ENCODE measurements at places on chromosomes 3 and 15. TPM values are rescaled to one million over a fixed set of nuclear protein-coding genes. Genes with fewer than 3 reads are reported as not detected.

CP gene
- not detected for total RNA-seq

DNA sequence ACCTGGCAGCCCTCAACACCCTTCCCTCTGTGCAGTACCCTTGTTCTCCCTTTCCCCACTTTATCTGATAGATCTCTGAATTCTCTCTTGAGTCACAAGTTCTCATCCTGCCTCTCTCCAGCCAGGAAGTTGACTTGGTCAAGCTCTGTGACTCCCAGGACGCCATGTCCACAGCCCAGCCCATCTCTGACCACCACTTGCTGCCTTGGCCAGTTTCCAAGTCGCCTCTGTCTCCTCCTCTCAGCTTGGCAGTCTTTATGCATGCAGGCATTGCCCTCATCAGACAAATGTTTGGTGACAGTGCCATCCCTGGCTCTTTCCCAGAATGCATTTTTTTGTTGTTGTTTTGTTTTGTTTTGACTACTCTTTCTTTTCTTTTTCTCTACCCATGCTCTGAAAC is 25.7 kb downstream of the ZNF35 start:
- no peak for DNase-seq

DNA sequence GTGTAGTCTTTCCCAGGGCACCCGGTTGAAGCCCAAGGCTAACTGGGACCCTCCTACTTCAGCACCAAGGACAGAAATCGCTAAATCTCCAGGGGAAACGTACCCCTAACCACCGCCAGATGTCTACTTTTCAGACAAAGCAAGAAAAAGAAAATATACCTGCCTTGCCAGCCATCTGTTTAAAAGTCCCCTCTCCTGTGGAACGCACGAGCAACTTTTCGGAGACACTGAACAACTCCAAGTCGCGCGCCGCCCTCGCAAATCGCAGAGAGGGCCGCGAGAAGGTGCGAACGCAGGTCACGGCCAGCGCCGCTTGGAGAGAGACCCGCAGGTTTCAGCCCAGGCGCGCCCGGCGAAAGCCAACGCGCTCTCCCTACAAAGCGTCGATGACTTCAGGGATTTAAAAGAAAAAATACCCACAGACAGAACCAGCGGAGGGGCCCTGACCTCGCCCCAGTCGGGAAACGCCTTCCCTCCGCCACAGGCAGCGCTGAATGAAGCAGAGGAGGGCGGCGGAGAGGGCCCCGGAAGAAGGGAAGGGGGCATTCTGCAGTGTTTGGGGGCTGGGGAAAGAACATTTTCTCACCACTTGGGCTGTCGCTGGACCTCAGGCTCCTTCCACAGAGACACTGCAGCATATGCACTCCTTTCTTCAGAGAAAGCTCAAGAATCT is 213.1 kb downstream of the FGF12 start:
- DNase-seq: no peak

DNA sequence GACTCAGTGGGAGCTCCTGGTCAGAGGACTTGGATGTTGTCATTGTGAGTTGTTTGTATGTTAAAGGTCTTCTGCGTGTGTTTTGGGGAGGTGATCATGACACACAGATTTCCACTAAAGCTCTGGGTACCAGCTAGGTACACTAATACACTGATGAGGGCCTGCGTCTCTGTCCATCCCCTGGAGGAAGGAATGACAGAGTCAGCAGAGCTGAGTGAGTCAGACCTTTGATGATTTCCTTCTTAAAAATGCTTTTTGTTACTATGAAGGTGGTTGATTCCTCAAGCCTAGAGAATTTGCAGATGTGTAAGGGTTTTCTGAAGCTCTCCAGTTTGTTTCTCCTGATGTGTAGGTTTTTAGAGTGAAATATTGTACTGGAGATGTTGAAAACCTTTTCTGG is 424.1 kb upstream of the TPM1 start:
- no peak for DNase-seq

GRCh38 chr3:189557824-189558223 is 73.4 kb upstream of the TP63 start:
- no peak for DNase-seq

GRCh38 chr15:65740148-65740547 is 51.9 kb downstream of the DENND4A start:
- DNase-seq: no peak

- DNase-seq: no peak
Observed at GRCh38 chr3:171747223-171747920, 62.9 kb downstream of the PLD1 start.

DNA sequence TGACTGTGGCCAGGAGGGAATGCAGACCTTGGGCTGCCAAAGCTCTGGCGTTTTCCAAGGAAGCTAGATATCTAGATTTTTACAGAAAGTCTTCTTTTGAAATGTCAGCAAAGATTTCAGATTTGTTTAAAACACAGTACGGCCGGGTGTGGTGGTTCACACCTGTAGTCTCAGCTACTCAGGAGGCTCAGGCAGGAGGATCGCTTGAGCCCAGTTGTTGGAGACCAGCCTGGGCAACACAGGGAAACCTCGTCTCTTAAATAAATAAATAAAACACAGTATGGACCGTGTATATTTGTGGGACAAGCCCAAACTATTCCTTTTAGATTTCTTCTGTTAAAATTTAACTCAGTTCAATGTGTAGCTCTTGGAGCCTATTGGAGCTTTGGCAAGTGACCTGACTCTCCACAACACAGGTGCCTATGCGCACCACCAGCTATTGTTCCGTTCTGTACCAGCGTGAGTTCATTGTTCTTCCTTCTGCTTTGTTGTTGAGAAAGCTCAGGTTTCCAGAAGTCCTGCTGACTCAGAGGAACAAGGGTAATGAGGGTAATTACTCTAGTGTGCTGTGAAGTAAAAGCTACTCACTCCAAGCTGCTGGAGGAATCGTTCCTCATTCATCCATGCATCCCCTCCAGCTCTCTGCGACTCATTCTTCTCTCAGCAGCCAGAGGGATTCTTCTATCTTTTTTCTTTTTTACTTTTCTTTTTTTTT is 73.1 kb upstream of the SLC6A6 start:
- no peak for DNase-seq

TEX9 gene
- 2.0 TPM for total RNA-seq

ALS2CL gene
- total RNA-seq: 25.0 TPM

DNA sequence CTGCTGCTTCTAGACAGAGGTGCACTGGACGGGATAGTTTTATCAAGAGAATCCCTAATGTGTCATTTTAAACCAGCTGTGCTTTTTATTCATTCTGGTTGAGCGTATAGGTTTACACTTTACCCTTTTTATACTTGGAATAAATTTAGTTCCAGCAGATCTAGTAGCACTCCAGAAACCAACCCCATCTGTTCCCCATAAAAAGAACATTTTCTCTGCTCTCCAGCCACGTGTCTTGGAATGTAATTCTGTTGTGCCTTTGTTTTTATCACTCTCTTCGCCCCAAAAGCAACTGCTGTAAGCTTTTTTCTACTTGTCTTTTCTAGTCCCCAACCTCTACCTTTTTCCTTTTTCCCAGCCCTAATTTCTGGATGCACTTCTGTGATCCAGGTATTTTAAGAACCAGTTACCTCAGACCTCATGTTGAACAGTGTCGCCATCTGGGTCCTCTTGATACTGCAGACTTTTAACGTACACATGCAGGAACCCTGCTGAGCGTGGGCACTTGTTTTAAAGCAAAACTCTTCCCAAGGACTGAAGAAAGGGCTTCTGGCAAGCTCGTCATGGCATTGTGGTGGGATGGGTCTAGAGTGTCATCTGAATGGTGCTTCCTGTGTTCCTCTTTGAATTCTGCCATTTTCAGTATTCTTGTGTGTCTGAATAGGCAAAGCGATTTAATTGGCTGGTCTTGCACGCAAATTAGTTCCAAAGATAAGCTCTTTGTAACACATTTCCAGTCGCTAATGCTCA is 5.7 kb upstream of the EXOG start:
- DNase-seq: no peak

CD200 gene
- 2.2 TPM for total RNA-seq

DNA sequence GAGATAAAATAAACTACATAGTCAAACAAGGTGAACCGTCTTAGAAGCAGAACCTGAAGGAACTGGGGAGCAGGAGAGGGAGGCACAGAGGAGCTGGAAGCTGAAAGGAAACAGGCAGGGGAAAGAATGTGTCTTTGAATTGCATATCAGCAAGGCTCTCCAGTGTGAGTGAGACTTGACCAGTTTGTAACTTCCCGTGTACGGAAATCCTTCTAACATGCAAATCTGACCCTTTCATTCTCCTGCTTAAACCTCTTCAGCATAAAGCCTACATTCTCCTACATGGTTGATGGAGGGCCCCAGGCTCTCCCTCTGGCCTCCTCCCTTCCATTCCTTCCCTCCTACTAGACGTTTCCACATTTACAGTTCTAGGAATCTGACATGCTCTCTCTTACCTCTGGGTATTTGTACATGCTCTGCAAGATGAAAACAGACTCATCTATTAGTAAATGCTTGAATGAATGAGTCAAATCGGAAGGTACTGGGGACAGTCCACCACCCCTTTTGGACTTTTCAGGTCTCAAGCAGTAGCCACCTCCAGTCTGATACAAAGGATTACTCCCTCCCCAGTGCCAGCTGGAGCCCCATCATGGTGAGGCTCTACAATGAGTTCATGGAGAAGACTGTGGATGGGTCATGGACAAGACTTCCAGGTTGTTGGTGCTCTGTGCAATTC is 6.1 kb upstream of the SLC25A38 start:
- no peak for DNase-seq

ZMYND10 gene
- total RNA-seq: 1.9 TPM

DNA sequence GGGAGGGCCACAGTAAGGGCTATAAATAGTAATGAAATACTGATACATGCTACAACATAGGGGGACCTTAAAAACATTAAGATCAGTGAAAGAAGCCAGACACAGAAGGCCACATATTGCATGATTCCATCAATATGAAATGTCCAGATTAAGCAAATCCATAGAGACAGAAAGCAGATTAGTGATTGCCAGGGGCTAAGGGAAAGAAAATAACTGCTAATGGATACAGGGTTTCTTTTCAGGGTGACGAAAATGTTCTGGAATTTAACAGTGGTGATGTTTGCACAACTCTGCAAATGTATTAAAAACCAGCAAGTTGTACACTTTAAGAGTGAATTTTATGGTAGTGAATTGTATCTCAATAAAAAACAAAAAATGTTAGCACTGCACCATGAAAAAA is 37.0 kb downstream of the PIK3R4 start:
- DNase-seq: no peak

DNA sequence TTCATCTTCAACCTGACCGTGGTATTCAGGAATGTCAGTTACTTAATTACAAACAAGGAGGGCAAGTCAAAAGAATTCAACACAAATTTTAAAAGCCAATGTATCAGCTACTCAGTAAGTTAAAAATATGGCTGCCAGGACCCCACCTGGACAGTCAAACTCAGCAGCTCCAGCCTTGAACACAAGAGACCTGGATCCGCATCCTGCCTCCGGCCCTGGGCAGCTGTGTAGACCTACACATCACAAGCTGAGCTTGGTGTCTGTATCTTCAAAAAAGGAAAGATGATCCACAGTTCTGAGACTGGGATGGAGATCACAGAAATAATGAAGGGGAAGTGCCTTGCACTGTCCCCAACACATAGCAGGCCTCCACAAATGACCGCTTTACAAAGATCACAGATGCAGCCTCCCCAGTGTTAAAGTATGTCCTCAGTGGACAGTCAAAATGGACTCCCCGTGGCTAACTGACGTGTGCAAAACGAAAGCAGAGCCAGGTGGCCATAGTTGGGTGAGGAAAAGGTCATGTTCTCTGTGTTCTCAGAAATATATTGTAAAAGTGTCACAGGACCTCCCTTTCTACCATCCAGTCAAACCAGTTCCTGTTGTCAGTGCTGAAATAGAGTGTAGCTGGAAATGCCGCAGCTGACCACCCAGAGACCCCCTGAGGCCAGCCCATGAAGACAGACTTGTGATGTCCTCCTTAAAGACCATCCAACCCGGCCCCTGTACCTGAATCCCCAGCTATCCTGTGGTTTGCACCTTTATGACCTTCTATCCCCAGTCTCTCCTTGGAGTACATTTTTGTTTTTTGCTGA is 168.5 kb upstream of the NSMCE3 start:
- no peak for DNase-seq

RTP1 gene
- not detected for total RNA-seq

PAK6 gene
- 1.4 TPM for total RNA-seq

DNA sequence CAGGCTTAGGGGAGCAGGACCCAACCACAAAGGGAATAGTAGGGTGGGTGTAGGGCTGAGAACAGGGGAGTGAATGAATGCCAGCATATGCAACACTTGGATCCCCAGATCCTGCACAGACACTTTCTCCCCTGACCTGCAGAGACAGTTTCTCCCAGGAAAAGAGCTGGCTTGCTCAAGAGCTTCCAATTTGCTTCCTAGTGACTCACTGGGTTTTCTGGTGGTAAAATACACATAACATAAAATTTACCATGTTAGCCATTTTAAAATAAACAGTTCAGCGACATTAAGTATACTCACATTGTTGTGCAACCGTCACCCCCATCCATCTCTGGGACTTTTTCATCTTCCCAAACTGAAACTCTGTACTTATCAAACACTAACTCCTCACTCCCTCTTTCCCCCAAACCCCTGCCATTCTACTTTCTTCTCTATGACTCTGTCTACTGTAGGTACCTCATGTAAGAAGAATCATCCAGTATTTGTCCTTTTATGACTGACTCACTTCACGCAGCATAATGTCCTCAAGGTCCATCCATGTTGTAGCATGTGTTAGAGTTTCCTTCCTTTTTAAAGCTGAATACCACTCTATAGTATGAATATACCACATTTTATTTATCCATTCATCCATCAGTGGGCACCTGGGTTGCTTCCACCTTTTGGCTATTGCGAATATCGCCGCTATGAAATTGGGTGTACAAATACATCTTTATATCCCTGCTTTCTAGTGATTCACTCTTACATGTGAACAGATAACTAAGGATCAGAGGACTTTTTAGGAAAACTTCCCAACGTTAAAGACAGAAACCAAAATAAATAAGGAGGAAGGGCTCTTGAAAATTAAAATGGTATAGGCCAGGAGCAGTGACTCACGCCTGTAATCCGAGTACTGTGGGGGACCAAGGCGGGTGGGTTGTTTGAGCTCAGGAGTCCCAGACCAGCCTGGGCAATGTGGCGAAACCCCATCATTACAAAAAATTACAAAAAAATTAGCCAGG is 95.6 kb upstream of the TJP1 start:
- DNase-seq: no peak

SH2D7 gene
- total RNA-seq: not detected

- no peak for DNase-seq
Observed at GRCh38 chr3:142958707-142959106, 4.8 kb downstream of the PAQR9 start.

SLC26A6 gene
- total RNA-seq: 19.7 TPM

FETUB gene
- not detected for total RNA-seq

DNA sequence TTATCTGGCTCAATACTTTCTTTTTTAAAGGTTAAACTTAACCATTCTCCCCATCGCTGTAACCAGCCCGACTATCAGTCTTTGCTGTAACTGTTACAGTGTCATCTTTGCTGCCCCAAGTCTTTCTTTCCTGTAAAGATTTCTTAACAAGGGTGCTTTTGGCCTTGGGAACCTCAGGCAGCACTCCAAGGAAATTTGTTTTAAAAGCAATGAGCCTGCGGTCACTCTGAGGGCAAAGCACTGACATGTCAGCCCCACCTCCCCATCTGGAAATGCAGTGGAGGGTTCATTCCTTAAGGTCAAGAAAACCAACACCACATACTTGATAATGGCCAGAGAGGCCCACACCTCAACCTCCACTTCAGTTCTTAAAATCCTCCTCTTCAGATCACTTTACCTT is 3.2 kb downstream of the TRANK1 start:
- DNase-seq: no peak

DAZL gene
- not detected for total RNA-seq

GRCh38 chr3:83946554-83946953 is 1012.2 kb upstream of the CADM2 start:
- no peak for DNase-seq

CCDC54 gene
- not detected for total RNA-seq
